Caki2 (cell line): ENCODE measurements at places on chromosomes 7 and 10. TPM values are rescaled to one million over a fixed set of nuclear protein-coding genes. Genes with fewer than 3 reads are reported as not detected.

- DNase-seq, result peak; percentile 29
Observed at GRCh38 chr10:115355162-115355760, 262.1 kb downstream of the ATRNL1 start.

- DNase-seq, result no peak
Observed at GRCh38 chr7:140027858-140028257, 34.9 kb downstream of the PARP12 start.

- DNase-seq, result no peak
Observed at GRCh38 chr7:94394437-94395140, at the start of gene COL1A2. COL1A2 (plus strand) TSS chr7:94394895; CDS start chr7:94395032, 137 bp downstream.

GRCh38 chr7:20786049-20786412 lies 655 bp downstream of the SP8 start:
- DNase-seq, result peak; percentile 30

DNA sequence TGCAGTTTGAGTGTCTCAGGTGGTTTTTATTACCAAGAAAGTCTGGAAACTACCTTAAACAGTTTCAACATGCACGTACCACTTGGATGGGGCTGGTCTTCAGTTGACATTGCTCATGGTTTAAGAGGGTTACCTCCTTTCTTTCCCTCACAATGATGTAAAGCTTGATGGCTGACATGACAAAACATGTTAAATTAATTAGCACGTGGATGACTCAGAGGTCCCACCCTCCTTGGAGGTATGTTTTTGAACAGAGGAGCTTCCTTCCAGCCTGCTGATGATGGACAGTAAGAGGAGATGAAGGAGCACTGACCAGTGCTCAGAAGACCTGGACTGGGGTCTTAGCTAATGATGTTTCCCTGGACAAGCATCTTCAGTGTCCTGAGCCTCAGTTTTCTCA lies 322.3 kb upstream of the PODXL start:
- DNase-seq, result no peak

- DNase-seq, result no peak
Observed at GRCh38 chr10:44974082-44974627, 4.5 kb downstream of the DEPP1 start.

The SNCG gene
- 245 and 315 TPM in 2 replicates for total RNA-seq

- DNase-seq, result no peak
Observed at GRCh38 chr10:108187408-108188012, 1023.0 kb upstream of the SORCS1 start.

The CYP3A7 gene
- total RNA-seq, result not detected in 2 replicates

The RELN gene
- total RNA-seq, result 5.7 and 17.8 TPM in 2 replicates

The ZNRF2 gene
- total RNA-seq, result 19.3 and 20.3 TPM in 2 replicates

The HABP2 gene
- total RNA-seq, result 0.72 and 1.6 TPM in 2 replicates

The CCDC146 gene
- total RNA-seq, result 0.14 and 3.3 TPM in 2 replicates

GRCh38 chr7:69651101-69651590 lies 52.9 kb downstream of the AUTS2 start:
- DNase-seq, result no peak

GRCh38 chr10:124719213-124719851 lies 24.8 kb downstream of the FAM53B start:
- DNase-seq, result no peak
